ENCODE measurements at places on chromosomes 3 and 15. TPM values are rescaled to one million over a fixed set of nuclear protein-coding genes. Genes with fewer than 3 reads are reported as not detected.

KCNMB3 gene
- not detected for total RNA-seq

DPPA2 gene
- not detected for total RNA-seq

GOLGA8S gene
- 0.15 TPM for total RNA-seq

LSMEM2 gene
- not detected for total RNA-seq

CLDN16 gene
- not detected for total RNA-seq

POLR2H gene
- total RNA-seq, result 156 TPM

DNA sequence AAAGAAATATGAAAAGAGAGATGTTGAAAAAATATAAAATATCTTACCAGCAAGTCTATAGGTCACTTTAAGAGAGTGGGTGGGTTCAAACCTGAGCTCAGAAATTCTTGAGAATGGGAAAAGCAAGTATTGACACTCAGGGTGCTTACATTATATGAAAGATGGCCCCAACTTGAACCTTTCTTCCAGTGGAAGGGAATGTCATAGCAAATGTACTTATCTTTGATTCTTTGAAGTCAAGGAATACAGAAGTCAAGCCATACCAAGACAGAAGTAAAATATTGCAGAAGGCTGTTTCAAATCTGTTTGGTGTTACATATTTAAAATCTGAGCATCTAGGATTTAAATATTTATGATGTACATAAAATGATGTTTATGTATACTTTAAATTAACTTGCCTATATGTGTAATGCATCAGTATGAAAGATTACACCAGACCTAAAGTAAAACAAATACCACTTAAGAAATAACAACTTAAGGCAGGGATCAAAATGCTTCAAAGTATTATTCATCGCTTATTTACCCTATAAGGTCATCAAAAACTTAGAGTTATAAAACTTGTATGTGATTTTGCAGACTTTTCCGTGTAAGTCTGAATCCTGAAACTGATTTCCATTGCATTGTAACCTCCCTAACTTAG, 8.7 kb downstream of the MME start:
- no peaks in the 10 kb centered on the region for H3K36me3 ChIP-seq
- no peak overlapping the region for H3K4me3 ChIP-seq
- H3K27me3 ChIP-seq, result no peaks in the 10 kb centered on the region
- no peak overlapping the region for H3K27ac ChIP-seq

- H3K4me3 ChIP-seq, result no peak overlapping the region
- no peak for DNase-seq
- no peak overlapping the region for H3K27ac ChIP-seq
- H3K36me3 ChIP-seq, result no peaks in the 10 kb centered on the region
- no peaks in the 10 kb centered on the region for H3K27me3 ChIP-seq
Measured at GRCh38 chr3:195134431-195134830, 136.5 kb downstream of the XXYLT1 start.

GRCh38 chr3:114115143-114115542, 58.6 kb downstream of the QTRT2 start:
- no peak overlapping the region for H3K27ac ChIP-seq
- H3K4me3 ChIP-seq, result no peak overlapping the region
- no peaks in the 10 kb centered on the region for H3K36me3 ChIP-seq
- no peaks in the 10 kb centered on the region for H3K4me1 ChIP-seq
- no peak for DNase-seq

- no peak overlapping the region for H3K27ac ChIP-seq
- no peaks in the 10 kb centered on the region for H3K4me1 ChIP-seq
- no peak for DNase-seq
- H3K36me3 ChIP-seq, result no peaks in the 10 kb centered on the region
Measured at GRCh38 chr15:62085740-62086139, 19.0 kb downstream of the C2CD4A start.

DNA sequence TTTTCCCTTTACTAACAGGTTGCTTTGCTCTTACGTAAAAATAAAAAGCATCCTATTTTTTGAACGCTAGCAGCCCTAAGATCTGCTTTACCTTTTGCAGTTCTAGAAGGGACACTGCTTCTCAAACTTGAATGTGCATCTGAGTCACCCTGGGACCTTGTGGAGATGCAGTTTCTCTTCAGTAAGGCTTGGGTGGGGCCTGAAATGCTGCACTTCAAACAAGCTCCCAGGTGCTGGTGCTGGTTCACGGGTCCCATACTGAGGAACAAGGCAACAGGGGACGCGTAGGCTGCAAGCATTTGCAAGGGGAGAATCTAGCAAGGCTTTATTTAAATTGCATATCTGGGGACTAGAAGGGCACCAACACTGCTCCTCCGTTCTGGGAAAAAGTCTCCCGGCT, 30.0 kb downstream of the MB21D2 start:
- no peak overlapping the region for H3K27ac ChIP-seq
- no peaks in the 10 kb centered on the region for H3K36me3 ChIP-seq
- peaks cover 52% of the 10 kb centered on the region for H3K4me1 ChIP-seq

DNA sequence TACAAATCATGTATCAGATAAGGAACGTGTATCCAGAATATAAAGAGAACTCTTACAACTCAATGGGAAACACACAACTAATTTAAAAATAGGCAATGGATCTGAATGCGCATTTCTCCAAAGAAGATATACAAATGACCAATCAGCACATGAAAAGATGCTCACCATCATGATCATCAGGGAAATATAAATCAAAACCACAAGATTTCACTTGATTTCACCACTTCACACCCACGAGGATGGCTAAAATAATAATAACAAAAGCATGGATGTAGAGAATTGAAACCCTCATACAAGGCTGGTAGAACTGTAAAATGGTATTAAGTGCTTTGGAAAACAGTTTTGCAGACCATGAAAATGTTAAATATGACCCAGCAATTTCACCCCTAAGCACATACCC, 26.7 kb upstream of the SLC12A8 start:
- no peak overlapping the region for H3K27ac ChIP-seq
- no peaks in the 10 kb centered on the region for H3K27me3 ChIP-seq
- H3K36me3 ChIP-seq, result no peaks in the 10 kb centered on the region
- no peak for DNase-seq
- H3K4me3 ChIP-seq, result no peak overlapping the region

- H3K27ac ChIP-seq, result no peak overlapping the region
- H3K27me3 ChIP-seq, result no peaks in the 10 kb centered on the region
- no peak for DNase-seq
- H3K4me1 ChIP-seq, result no peaks in the 10 kb centered on the region
- no peak overlapping the region for H3K4me3 ChIP-seq
Measured at GRCh38 chr15:44883199-44883877, 73.1 kb upstream of the TERB2 start.

- peaks cover 35% of the 10 kb centered on the region for H3K4me1 ChIP-seq
- H3K27me3 ChIP-seq, result no peaks in the 10 kb centered on the region
- H3K4me3 ChIP-seq, result peak overlapping the region; percentile 69
- H3K36me3 ChIP-seq, result peaks cover 15% of the 10 kb centered on the region
Measured at GRCh38 chr3:126474498-126475412, 936 bp downstream of the ZXDC start.

DNA sequence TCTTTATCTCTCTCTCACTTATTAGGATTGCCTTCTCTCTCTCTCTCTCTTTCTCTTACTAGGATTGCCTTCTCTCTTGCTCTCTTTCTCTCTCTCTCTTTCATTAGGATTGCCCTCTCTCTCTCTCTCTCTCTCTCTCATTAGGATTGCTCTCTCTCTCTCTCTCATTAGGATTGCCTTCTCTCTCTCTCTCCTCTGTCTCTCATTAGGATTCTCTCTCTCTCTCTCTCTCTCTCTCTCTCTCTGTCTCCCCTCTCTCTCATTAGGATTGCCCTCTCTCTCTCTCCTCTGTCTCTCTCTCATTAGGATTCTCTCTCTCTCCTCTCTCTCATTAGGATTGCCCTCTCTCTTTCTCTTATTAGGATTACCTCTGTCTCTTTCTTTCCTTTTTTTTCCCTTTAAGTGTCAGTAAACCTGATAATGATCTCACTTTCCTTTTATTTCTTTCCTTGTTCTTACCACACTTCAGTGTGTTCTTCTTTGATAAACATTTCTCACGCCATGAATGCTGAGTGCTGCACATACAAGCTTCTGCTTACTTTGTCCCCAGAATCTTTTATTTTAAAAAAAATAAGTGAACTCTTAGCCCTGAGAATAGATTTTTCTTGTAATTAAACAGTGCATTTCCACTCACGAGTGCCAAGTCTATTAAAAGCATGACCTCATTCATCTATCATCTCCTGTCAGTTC, 243.4 kb upstream of the TBC1D5 start:
- DNase-seq, result no peak
- no peak overlapping the region for H3K4me3 ChIP-seq
- no peaks in the 10 kb centered on the region for H3K4me1 ChIP-seq
- no peaks in the 10 kb centered on the region for H3K27me3 ChIP-seq
- no peaks in the 10 kb centered on the region for H3K36me3 ChIP-seq
- H3K27ac ChIP-seq, result no peak overlapping the region

- H3K36me3 ChIP-seq, result no peaks in the 10 kb centered on the region
- H3K4me3 ChIP-seq, result no peak overlapping the region
- no peak overlapping the region for H3K27ac ChIP-seq
- no peaks in the 10 kb centered on the region for H3K4me1 ChIP-seq
- DNase-seq, result no peak
- H3K27me3 ChIP-seq, result no peaks in the 10 kb centered on the region
Measured at GRCh38 chr3:192933779-192934460, 16.3 kb upstream of the MB21D2 start.

- H3K4me3 ChIP-seq, result no peak overlapping the region
- H3K27me3 ChIP-seq, result no peaks in the 10 kb centered on the region
- no peak overlapping the region for H3K27ac ChIP-seq
- H3K4me1 ChIP-seq, result no peaks in the 10 kb centered on the region
Measured at GRCh38 chr3:142694225-142694624, 29.6 kb upstream of the TRPC1 start.

DNA sequence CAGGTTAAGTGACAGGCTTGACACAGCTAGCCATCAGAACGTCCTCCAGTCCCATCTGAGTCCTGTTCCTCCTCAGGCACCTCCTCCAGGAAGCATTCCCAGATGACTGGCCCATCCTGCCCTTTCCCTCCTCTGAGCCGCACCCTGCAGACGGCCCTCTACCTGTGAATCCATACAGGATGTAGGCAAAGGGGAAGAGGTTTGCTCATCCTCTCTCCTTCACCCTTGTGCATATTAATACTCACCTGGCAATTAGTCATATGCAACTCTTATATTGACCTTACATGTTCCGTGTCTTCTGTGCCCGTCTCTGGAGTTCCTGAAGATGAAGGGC, 61.9 kb downstream of the SMAD3 start:
- H3K4me3 ChIP-seq, result peak overlapping the region; percentile 44
- no peaks in the 10 kb centered on the region for H3K27me3 ChIP-seq
- H3K4me1 ChIP-seq, result peaks cover 98% of the 10 kb centered on the region
- H3K27ac ChIP-seq, result peak overlapping the region; percentile 40
- no peak for DNase-seq
- peaks cover 25% of the 10 kb centered on the region for H3K36me3 ChIP-seq
